ENCODE measurements at places on chromosomes 1 and 21.
A peak's percentile ranks its signal among the peaks of the same experiment; 100 is the strongest.

GRCh38 chr1:202964791-202965410 is 2.2 kb downstream of the CYB5R1 start:
- DNase-seq, result no peak

DNA sequence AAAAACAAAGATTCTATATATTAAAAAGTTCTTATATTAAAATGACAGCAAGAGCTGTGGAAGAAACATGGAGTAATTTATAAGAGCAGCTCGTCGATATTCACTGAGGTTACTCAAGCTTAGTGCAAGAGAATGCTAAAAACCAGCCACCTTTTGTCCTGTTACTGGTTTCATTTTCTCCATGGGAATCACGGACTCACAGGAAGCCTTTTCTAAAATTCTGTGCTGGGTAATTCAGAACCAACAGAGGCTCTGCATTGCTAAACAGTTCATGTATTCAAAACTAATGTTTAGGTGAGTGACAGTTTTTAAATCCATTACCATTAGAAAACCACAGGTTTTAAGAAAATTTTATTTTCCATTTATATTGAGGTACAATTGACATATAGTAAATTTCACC is 147.8 kb upstream of the MAP1LC3C start:
- no peak for DNase-seq

DNA sequence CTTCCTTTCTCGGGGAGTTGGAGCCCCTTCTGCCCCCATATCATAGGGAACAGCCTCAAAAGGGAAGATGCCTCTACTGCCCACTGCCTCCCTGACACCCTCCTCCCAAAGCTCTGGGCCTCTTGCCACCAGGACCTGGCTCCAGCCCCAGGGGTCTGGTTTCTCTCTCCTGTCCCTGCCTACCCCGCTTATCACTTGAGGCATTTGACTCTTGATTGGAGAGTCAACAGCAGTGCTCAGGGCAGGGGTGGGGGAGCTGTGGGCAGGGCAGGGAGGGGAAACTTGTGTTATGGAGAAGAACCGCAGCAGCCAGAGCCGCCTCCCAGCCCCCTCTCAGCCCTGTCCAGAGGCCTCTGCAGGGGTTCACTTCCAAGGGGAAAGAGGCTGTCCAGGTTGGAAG is 573 bp downstream of the TRIM63 start:
- no peak for DNase-seq

DNA sequence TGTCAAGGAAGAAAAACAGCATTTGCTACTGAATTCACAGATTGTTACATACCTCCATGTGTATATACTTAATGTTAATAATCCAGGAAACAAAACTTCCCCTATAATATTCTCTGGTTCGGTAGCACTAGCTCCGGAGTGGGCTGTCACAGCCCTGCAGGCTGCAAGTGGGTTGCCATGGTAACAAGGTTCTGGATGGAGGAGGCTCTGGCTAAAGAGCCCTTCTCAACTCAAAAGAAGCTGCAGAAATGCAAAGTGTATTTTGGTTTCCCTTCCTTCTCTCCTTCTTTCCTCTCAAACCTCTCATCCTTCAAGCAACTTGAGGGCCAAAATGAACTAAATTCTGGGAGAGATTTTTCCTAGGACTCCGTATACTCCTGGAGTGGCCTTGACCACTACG is 45.2 kb downstream of the ASTN1 start:
- DNase-seq, result no peak

- DNase-seq, result no peak
Measured at GRCh38 chr1:29586991-29587745, 350.8 kb downstream of the PTPRU start.

- DNase-seq, result no peak
Measured at GRCh38 chr1:95197616-95198252, 36.3 kb upstream of the RWDD3 start.

DNA sequence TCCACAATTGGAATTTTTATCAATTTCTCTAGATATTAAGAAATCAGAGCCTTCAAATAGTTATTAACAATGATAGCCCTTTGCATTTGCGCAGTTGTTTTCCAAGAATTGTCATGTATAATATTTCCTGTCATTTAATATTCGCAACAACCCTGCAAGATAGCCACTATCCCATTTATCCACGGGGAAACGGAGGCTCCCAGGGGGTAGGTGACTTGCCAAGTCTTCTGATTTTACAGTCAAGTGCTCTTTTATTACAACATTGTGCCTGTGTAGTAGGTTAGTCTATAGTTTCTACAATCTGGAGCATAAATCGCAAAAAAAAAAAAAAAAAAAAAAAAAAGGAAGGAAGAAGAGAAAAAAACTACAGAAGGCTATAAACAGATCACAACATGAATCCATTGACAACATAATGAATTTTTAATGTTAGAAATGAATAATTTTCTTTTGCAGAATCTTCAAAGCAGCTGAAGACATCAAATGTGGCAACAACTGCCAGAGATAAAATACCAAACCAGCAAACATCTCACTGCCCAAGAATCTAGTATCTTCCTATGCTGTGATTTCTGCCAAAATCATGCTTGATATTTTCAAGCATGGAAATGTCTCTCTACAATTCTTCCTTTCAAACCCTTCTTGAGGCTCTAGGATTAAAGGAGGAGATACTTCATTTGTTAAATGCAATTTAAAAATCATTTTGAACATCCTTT is 125.5 kb downstream of the PTPN14 start:
- no peak for DNase-seq

GRCh38 chr1:179872558-179872957 is 5.0 kb downstream of the TOR1AIP2 start:
- no peak for DNase-seq

GRCh38 chr1:228986093-228986904 is 251.0 kb downstream of the RHOU start:
- DNase-seq, result no peak

- peak; percentile 87 for DNase-seq
Measured at GRCh38 chr1:100400404-100400803, 48.1 kb downstream of the CDC14A start.

DNA sequence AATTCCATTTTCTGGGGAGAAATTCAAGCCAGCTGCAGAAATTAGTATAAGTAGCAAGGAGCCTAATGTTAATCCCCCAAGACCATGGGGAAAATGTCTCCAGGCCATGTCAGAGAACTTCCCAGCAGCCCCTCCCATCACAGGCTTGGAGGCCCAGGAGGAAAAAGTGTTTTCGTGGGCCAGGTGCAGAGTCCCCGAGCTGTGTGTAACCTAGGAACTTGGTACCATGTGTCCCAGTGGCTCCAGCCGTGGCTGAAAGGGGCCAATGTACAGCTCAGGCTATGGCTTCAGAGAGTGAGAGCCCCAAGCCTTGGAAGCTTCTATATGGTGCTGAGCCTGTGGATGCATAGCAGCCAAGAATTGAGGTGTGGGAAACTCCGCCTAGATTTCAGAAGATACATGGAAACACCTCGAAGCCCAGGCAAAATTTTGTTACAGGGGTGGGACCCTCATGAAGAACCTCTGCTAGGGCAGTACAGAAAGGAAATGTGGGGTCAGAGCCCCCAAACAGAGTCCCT is 286.3 kb downstream of the MATN1 start:
- no peak for DNase-seq

GRCh38 chr1:25501235-25502058 is 42.0 kb upstream of the LDLRAP1 start:
- DNase-seq, result peak; percentile 12

GRCh38 chr1:72483846-72484357 is 201.6 kb upstream of the NEGR1 start:
- DNase-seq, result no peak

DNA sequence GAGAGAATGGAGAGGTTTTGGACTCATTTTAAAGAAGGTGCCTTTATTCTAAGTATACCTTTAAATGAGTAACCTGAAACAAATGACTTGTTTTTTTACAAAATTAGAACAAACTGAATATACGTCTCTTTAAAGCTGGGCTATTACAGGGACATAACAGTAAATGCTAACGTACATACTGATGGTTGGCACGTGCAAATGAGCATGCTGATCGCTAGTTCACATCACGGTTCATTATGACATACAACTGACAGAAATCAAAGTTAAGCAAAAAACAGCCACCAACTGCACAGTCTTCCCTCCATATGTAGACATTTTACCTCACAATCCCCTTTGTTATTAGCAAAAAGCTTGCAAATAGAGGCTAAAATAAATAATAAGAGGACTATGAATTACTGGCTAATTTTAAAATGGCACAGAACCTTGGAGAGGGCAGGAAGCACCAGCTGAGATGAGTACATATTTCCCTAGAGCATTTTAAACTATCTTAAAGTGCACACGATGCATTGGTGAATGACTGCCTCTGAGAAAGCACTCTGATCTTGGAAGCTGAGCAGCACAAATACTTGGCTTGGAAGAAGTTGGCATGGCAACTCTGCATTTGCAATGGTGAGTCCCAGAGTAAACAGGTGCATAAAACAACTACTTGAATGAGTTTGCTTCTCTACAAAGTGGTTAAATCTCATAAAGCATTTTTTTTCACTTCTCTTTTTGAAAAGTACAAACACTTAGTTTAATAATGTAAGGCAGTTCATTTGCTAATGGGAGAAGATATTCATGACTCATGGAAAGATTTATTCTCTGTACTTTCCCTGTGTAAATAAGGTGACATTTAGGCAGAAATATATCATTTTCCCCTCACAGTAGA is 204.7 kb downstream of the LHX8 start:
- no peak for DNase-seq

GRCh38 chr1:72932025-72932424 is 649.7 kb upstream of the NEGR1 start:
- no peak for DNase-seq

- DNase-seq, result no peak
Measured at GRCh38 chr1:169724168-169724567, 9.7 kb downstream of the SELE start.

DNA sequence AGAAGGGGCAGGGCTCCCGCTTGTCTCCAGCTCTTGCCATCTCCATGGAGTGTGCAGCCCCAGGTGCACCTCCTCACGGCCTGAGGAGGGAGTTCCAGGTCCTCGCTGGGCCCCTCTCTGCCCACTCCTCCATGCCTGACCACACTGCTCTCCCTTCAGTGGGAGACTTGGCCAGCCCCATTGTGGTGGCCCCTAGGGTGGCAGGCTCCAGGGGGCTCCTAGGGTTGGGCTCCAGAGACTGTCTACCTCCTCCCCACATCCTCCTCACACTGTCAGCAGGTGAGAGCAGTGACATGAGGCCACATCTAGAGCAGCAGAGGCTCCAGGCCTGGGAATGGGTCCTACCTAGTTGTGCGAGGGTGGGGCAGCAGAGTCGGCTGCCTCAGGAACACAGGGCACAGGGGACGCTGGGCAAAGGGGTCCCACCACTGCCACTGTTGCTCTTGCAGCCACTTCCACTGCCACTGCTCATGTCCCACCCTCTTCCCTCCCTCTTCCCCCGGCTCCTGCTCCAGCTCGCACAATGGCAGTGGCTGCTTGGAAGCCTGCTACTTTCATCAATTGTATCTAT is 514.8 kb downstream of the MRPL39 start:
- no peak for DNase-seq

DNA sequence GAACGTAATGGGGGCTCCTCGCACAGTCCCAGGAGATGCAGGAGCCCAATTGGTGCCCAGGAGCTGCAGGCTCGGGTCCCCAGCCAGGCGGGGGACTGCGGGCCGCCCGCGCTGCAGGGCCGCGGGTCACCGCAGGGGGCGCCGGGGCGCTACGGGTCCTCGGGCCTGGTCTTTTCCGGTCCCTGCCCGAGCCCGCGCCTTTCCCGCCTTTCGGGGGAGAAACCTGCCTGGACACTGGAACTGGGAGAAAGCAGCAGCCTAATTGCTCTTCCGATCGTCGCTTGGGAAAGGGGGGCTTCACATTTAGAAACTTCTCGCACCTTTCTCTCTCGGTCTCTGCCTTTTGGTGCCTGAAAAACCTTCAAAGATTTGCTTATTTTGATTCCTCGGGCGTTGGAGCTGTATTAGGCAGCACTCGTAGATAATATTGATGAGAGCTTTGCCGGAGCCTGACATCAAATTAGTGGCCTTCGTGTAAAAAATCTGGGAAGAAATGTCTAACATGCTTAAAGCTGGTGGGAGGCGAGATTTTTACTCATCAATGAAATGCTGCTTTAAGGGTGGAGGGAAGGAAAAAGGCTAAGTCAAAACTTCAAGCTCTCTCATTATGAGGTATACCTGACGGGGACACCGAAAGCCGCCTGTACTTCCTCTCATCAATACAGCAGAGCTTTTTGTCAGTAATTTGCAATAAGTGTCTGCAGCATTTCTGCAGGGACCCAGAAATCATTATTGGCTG is 12.6 kb upstream of the BARHL2 start:
- no peak for DNase-seq

- no peak for DNase-seq
Measured at GRCh38 chr1:181112071-181112929, 23.8 kb downstream of the IER5 start.

DNA sequence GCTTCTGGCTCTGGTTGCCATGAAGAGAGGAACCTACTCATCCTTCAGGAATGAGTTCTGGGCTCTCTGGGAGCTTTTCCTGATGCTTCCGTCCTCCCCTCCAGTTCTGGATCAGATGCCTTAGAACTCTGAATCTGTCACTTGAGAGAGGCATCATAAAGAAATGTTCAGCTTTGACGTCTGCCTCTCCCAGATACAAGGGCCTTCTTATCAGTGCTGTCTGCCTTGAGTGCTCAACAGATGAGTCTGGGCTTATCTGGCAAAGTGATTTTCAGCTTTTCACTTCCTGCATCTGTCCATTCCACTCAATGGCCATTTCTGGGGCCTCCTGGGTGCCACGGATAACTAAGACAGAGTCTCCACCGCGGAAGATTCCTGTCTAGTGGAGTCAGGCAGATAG is 12.3 kb upstream of the OTUD3 start:
- DNase-seq, result no peak

GRCh38 chr1:53572065-53572814 is 113.0 kb downstream of the DMRTB1 start:
- no peak for DNase-seq

- DNase-seq, result no peak
Measured at GRCh38 chr1:66250075-66250474, 283.9 kb upstream of the SGIP1 start.

DNA sequence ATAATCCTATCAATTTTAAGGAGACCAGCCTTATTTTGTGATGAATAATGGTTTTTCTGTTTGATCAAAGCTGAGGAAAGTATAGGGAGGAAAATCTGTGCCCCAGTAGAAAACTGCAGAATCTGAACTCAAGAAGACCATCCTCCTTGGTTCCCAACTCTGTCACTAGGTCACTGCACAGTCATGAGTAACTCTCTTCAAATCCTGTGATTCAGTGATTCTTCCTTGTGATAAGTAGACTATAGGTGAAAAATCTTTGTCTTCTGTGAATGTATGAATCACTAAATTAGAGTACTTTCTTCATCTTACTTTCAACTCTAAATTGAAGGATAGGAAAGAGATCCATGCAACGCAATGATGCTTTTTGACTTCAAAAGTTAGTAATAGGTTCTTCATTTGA is 13.3 kb upstream of the OR2L5 start:
- DNase-seq, result no peak

GRCh38 chr1:92577261-92577895 is 90.7 kb upstream of the GFI1 start:
- no peak for DNase-seq

DNA sequence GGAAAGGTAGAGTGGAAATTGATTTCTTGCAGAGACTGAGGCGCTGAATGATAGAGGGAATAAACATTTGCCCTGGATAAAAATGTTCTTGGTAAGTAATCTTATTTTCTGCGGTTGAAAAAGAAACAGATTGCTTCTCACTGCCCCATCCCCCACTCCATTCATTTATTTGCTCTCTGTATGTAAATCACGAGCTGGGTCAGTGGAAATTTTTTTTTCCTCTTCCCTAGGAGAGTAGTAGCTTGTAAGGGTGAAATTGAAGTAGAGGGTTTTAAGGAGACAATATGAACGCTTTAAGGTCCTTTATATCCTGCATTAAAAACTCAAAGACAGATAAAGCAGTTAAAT is 1.4 kb upstream of the BRINP3 start:
- no peak for DNase-seq
